ENCODE measurements at places on chromosomes 6 and 20.

DNA sequence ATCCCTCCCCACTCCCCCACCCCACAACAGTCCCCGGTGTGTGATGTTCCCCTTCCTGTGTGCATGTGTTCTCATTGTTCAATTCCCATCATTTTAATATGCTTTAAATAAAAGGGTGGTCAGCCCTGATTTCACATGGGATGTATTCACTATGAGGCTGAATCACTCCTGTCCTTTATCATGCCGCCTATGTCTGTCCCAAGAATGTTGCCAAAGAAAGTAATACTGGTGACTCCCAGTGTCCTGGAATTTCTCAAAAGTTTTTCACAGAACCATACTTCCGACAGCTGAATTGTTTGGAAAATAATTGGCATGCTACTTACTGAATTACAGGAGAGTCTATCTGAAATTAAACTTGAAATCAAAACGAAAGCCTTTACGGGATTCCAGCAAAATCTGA lies 217.7 kb downstream of the HAO1 start:
- no peak for DNase-seq

GRCh38 chr6:44489910-44490604 lies 102.6 kb downstream of the CDC5L start:
- no peak for DNase-seq

GRCh38 chr6:126341126-126341525 lies 1.2 kb downstream of the CENPW start:
- no peak for DNase-seq

DNA sequence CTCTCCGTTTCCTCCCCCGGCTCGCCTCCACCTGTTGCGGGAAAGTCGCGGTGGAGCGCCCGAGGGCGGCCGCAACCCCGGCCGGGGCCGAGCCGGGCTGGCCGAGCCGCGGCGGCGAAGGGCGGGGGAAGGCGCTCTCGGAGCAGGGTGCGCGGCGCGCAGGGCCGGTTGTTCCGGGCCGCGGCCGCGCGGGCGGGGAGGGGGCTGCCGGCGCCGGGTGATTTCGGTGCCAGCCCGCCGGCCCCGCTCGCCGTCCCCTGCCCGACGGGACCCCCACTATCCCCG lies 235 bp downstream of the MAP7 start:
- DNase-seq, result no peak

- DNase-seq, result no peak
Observed at GRCh38 chr20:8670893-8671215, 398.0 kb upstream of the PLCB4 start.

DNA sequence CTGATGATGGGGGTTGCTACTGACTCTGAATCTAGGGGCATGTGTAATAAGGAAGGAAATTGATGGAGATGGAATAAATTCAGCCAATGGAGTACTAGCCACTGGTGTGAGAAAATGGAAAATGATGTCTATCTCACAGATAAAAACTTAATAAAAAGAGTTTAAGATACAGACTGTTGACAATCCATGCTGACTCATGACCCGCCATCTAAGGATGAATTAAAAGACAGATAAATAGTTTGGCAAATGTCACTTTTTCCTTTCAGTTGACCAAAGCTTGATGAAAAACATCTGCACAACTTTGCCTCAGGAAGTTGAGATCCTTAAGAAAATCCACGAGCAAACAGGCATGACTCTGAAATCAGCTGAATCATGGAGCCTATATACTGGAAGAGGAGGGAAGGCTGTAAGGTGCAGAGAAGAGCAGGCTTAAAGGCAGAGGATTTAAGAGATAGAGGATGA lies 82.6 kb upstream of the BMP5 start:
- no peak for DNase-seq

- DNase-seq, result no peak
Observed at GRCh38 chr20:48332555-48332954, 495.2 kb downstream of the PREX1 start.

- no peak for DNase-seq
Observed at GRCh38 chr20:47361057-47361915, 4.8 kb upstream of the ZMYND8 start.

GRCh38 chr6:39508515-39508914 lies 186.0 kb upstream of the KCNK16 start:
- DNase-seq, result no peak

- peak; percentile 71 for DNase-seq
Observed at GRCh38 chr20:47677635-47678453, 107.4 kb downstream of the SULF2 start.

GRCh38 chr20:56798634-56799033 lies 169.5 kb downstream of the TFAP2C start:
- no peak for DNase-seq
